ENCODE measurements at places on chromosomes 5 and 9.

DNA sequence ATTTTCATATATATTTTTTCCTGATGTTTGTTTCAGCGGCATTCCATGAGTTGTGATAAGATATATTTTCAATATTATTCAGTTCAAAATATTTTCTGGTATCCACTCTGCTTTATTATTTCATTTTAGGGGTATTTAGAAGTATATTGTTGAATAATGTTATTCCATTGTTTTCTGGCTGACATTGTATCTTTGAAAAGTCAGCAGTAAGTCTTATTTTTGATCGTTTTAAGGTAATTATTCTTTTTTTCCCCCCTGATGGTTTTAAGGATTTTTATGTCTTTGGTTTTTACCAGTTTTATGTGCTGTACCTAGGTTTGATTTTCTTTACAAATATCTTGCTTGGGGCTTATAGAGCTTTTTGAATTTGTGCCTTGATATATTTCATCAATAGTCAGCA is 6.6 kb upstream of the GLRA1 start:
- no peak for DNase-seq

DNA sequence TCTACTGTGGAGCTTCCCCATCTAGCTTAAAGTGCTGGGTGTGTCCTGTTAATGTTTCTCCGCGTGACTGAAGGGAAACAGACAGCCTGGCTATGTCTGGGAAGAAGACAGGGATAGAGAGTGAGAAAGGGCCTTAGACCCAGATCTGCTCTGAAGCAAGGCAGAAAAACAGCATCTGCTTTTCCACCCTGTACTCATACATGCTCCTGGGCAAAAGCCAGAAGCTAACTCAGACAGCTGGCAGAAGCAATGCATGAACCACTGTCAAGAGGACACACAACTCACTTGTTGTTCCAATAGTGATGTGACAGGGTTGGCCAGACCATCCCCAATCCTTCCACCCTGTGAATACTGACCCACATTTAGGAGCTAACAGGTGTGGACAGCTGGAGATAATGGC is 63.3 kb downstream of the DPYSL3 start:
- DNase-seq = no peak

DNA sequence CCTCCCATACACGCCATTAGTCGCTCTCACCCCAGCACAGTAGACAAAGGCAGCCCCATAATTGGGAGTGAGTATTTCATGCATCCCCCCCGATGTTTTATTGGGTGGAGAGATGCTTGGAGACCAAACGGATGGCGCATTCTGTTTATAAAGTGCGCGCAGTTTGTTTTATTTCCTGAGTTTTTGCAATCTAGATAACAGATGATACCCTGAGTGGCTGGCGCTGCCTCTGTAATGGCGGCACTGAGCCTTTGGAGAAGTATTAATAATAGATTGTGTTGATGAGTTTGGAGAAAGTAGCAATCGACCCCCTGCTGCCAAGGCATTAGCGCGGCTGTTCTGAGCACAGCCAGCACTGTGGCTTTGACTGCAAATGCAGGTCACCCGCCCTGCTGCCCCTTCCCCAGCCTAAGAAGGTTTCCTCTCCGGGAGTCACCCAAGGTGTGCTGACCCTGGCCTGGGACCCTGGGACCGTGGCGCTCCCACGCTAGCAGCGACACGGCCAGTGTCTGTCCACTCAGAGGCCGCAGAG is 74.3 kb downstream of the LMX1B start:
- DNase-seq = no peak

DNA sequence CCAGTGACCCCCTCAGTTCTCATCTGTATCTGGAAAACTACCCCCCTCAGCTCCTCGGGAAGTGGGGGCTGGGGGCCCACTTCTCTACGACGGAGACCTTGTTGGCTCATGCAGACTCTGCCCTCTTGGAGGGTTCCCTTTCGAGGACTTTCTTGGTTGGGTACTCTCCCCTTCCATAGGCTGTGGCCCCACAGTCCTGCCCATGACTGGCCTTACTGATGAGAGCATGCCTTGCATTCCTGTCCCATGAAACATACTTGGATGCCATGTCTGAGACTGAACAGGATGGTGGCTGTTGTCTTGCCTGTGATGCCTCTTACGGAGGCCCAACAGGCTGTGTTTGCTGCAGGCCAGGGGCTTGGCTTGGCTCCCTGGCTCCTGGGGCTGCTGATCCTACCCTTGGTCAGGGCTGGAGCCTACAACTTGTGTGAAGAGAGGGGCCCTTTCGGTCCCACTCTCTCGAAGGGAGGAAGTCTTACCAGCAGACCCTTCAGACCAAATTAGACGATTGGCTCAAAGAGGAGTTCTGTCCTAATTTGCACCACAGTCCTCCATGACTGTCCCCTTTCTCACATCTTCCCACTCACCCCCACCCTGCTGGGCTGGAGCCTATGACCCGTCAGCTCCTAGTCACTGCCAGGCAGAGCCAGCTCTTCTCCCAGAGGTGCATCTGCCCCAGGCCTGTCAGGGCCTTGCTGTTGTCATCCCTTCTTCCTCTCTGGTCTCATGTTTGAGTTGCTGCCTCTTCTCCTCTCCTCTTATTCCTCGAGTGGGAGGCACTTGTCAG is 109.9 kb downstream of the CACNA1B start:
- no peak for DNase-seq

DNA sequence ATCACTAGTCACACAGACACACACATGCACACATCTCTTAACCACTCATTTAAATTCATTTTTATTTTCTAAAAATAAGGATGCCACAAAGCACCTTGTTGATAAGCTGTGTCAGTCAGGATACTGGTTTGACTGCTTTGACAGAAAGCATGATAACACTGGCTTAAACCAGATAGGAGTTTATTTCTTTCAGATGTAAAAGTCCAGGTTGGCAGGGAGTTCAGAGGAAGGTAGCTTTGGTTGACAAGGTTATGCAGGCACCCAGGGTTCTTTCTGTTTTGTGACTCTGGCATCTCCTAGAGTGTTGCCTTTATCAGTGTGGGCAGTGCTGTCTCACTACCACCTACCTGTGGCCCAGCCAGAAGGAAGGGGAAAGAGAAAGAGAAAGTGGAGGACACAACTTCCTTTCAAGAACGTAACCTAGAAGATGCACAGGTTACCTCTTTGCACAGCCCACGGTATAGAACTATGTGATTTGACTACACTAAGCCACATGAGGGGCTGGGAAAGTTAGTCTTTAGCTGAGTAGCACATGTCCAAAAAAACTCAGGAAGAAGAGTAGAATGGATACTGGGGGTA is 334.7 kb downstream of the OSTF1 start:
- no peak for DNase-seq

DNA sequence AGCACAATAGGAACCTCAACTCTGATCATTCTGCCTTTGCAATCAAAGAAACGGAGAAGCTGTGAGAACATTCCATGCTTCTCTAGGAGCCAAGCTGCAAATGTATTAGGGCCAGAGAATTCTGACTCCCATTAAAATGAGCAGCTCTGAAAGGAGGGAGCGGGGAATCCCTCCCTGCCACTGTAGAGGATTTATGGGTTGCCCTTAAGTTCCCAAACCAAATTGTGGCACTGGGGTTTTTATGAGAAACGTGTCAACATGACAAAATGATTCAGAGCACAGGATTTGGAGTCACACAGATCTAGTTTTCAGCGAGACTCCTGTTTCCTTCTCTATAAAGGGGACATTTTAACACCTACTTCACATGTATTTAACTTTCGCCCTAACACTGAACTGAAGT is 1.8 kb downstream of the IL6ST start:
- DNase-seq = no peak

- no peak for DNase-seq
Measured at GRCh38 chr5:82635561-82636288, 357.6 kb upstream of the RPS23 start.

- DNase-seq = no peak
Measured at GRCh38 chr9:84303061-84303460, 37.5 kb downstream of the SLC28A3 start.

- DNase-seq = no peak
Measured at GRCh38 chr9:135907006-135907430, 328 bp downstream of the CAMSAP1 start.

DNA sequence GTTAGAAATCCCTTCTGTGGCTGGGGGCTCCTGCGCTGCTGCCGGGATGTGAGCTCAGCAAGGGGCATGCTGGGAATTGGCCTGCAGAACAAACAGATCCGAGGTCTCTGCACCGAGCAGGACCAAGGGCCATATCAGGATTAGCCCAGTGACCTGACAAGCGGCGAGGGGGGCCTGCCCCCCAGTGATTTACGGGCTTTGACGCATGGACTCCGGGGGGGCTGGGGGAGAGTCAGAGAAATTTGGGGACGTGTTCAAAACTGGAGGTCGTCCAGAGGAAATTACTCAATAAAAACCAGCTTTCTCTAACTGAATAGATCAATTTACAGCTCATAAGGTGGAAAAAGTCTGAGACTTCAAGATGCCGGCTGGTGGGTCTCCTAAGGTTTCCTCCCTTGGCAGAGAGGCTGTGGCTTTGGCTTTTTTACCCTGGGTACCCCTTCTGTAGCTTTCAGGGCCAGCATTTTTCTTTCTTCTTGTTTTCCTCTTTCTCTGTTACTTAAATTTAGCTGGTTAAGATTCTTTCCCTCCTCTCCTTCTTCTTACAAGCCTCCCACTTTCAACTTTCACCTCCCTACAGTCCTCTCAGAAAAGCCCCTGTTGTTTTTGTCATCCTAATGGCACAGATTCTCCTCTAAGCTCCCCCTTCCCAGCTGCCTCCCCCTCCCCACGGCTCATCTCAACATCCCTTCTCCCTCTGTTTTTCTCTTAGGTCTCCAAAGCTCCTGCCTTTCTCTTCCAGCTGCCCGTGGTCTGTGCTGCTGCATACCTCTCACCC is 551.0 kb downstream of the CCDC171 start:
- no peak for DNase-seq

DNA sequence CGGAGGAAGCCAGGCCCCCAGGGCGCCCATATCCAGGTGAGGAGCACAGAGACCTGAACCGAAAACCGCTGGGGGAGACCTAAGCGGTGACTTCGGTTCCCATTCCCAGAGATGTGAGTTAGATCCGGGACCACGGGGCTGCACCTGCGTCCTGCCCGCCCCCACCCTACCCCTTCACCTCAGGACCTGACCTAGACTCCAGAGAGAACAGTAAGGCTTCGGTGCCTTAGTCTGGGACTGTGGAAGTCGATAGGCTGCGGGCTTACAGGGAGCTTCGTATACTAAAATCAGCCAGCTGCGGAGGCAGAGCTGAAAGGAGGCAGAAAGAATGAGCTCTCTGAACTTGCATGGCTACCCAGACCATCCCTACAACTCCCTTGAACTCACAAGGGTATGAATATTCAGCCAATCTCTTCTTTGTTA is 518 bp upstream of the FAM13B start:
- no peak for DNase-seq

GRCh38 chr5:169302491-169303118 is 1.7 kb upstream of the SLIT3 start:
- peak; percentile 57 for DNase-seq

- no peak for DNase-seq
Measured at GRCh38 chr9:70835323-70835722, 286.1 kb downstream of the TRPM3 start.

DNA sequence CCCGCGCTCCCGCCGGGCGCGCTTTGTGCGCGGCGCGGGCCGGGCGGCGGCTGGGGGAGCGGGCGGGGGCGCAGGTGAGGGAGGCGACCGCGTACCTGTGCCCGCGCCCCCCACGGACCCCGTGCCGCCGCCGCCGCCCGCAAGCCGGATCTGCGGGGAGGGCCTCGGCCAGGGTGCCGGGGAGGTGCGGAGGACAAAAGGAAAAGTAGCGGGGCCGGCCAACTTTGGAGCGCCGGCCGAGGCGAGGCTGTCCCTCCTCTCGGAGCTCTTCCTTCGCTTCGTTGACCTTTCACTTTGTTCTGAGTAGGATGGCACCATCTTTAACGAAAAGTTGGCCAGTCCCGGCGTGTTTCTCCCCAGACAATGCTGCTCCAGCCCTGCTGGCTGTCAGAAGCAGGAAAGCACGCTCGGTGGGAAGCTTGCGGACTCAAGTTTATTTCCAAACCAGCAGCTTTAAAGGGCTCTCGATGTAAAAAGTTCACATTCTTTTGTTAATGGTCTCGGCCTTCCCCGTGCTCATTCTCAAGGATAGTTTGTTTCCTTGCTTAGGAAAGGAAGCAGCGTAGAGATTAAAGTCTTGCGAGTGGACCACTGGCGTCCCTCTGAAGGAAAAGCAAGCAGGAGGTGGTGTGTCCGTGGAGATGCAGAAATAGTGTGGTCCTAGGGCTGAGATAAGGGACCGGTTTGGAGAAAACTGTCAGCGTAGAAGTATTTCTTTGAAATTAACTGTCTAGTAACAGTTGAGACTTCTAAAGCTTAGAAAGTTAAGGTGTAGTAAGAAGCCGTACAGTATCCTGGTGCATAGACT is 639 bp downstream of the EHMT1 start:
- peak; percentile 37 for DNase-seq

- DNase-seq = no peak
Measured at GRCh38 chr9:117612317-117612716, 91.9 kb upstream of the TLR4 start.

GRCh38 chr5:72955143-72955767 is 586 bp upstream of the FCHO2 start:
- no peak for DNase-seq

Data from stimulated activated CD4-positive, alpha-beta T cell treated with anti-CD3 and anti-CD28 coated beads, Interleukin-2, amount 100 ng/mL, for 24 hours (primary cell).